ENCODE measurements at places on chromosomes 3 and 15. TPM values are rescaled to one million over a fixed set of nuclear protein-coding genes. Genes with fewer than 3 reads are reported as not detected.

- no peak overlapping the region for H3K4me3 ChIP-seq
- H3K36me3 ChIP-seq = no peaks in the 10 kb centered on the region
- H3K4me1 ChIP-seq = peaks cover 30% of the 10 kb centered on the region
- H3K27me3 ChIP-seq = no peaks in the 10 kb centered on the region
Measured at GRCh38 chr3:177041730-177042551, 155.3 kb downstream of the TBL1XR1 start.

DNA sequence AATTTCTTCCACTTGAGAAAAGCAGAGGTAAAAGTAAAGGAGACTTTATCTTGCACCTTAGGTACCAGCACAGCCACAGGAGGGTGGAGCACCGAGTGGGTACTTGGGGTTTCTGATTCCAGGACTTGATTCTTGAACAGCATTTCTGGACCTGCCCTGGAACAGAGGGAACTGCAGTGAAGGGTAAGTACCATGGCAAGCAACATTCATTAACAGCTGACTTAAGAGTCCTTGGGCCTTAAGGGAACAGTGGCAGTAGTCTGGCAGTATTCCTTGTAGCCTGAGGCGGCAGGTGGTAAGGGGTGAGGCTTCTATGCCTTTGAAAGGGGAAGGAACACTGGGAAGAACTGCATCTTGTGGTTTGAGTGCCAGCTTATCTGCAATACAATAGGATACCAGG is 551.9 kb downstream of the RSL24D1 start:
- H3K36me3 ChIP-seq = no peaks in the 10 kb centered on the region
- DNase-seq = no peak
- H3K27ac ChIP-seq = no peak overlapping the region
- H3K4me3 ChIP-seq = no peak overlapping the region

GRCh38 chr3:102079809-102080197 is 230.5 kb downstream of the NFKBIZ start:
- no peak overlapping the region for H3K4me3 ChIP-seq
- no peak for DNase-seq
- H3K36me3 ChIP-seq = no peaks in the 10 kb centered on the region
- H3K27me3 ChIP-seq = no peaks in the 10 kb centered on the region
- H3K4me1 ChIP-seq = no peaks in the 10 kb centered on the region

DNA sequence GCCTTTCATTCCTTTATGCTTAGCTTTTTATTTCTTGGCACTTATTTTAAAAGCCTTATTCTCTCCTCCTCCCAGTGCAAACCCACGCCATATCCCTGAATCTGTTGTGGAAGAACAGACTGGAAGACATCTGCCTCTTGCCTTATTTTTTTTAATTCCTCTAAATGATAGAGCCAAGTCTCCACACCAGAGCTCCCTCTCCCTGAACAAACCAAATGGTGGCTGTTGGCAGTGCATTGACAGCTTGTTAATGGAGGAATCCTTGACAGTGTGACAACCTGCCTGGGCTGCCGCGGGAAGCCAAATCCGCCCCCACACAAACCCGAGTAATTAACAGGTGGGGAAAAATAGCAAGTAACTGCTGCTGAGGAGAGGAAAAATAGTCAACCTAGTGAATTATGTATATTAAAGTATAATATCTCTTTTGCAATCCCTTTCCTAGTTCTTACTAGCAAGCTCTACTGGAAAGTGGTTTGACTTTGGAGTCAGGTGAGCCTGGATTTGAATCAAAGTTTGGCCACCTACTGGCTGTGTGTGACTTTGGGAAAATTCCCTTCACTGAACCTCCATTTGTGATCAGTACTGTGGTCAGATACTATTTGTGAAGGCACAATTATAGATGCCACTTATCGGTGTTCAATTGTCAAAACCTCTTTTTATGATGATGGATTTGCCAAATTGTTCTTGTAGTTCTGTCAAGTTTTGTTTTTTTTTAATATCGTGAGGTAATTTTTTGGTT is 589.6 kb downstream of the PDCD6IP start:
- DNase-seq = no peak
- no peaks in the 10 kb centered on the region for H3K27me3 ChIP-seq
- H3K4me3 ChIP-seq = no peak overlapping the region
- H3K27ac ChIP-seq = no peak overlapping the region

DNA sequence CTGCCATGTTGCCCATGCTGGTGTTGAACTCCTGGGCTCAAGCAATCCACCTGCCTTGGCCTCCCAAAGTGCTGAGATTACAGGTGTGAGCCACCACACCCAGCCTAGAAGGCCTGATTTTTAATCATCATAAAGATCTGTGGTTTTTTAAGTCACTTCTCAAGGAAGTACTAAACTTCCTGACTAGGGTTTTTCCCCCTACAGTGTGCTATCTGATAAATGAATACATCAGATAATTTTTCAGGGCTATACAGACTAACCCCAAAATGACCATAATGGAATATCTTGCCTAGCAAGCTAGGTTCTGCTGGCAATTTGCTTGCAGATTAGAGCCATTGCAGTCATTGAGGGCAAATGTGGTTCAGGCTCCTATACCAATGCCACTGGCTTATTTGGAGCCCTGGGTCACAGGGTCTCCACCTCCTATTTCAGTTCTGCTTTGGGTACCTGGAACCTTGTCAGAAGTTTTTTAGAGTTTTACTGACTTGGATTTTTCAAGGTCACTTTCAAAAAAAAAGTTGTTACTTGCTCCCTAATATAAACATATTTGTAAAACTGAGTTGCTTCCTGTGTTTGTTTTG is 80.8 kb downstream of the SLC49A4 start:
- DNase-seq = no peak
- no peaks in the 10 kb centered on the region for H3K4me1 ChIP-seq
- H3K27ac ChIP-seq = no peak overlapping the region
- no peaks in the 10 kb centered on the region for H3K27me3 ChIP-seq
- H3K4me3 ChIP-seq = no peak overlapping the region

DNA sequence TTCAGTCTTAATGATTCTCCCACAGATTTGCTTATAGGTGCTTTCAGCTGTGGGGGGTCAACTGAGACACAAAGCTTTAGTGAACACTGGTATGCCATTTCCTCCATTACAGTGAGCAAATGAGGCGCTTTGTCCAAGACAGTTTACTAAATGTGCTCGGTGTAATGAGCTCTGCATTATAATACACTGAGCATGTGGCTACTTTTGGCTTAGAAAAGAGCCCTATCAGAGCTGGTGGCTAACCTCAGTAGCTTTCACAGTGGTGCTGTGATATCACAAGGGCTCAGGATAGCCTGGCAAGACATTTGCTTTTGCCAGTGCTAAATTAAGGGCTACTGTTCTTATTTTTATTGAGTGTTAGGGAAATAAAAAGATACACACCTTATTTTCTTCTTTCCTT is 749.7 kb upstream of the ARPP21 start:
- no peaks in the 10 kb centered on the region for H3K36me3 ChIP-seq
- no peaks in the 10 kb centered on the region for H3K4me1 ChIP-seq
- no peak for DNase-seq
- H3K27me3 ChIP-seq = no peaks in the 10 kb centered on the region
- no peak overlapping the region for H3K27ac ChIP-seq

- H3K36me3 ChIP-seq = no peaks in the 10 kb centered on the region
- no peak overlapping the region for H3K4me3 ChIP-seq
- H3K27ac ChIP-seq = no peak overlapping the region
- H3K27me3 ChIP-seq = no peaks in the 10 kb centered on the region
- H3K4me1 ChIP-seq = peaks cover 16% of the 10 kb centered on the region
Measured at GRCh38 chr3:23264413-23264812, 61.3 kb downstream of the UBE2E2 start.

DNA sequence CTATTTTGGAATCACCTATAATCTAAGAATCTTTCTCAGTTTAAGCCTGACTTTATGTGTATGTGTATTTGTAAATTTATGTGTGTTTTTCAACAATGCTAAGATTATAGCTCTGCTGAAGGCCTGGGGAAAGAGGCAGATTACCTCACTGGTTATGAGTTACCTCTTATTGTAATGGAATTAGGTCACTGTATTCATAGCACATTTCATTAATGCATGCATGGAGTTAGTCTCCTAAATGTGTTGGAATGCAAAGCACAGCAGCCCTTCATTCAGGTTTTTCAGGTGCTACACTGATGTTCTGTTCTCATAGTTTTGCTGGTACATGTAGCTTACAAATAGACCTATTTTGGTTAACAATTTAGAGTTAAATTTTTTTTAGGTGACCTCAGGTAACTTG is 9.5 kb downstream of the GPR87 start:
- no peaks in the 10 kb centered on the region for H3K36me3 ChIP-seq
- no peaks in the 10 kb centered on the region for H3K4me1 ChIP-seq
- no peak overlapping the region for H3K4me3 ChIP-seq

DNA sequence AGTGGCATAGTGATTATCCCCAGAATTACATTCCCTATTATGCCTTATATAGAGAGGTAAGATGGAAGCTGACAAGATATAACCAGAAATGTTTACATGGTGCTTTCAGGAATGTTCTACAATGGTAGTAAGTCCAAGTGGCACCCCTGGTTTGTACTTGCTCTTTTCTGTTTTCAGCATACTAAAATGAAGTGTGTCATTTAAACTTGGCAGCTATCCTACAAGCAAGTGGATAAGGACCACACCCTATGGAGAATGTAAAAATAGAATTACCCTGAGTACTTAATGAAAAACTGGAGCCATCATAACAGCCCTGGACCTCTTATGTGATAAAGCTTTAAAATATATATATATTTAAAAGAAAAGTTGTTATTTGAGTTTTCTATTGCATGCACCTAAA is 1012.7 kb upstream of the CADM2 start:
- peaks cover 7% of the 10 kb centered on the region for H3K4me1 ChIP-seq
- no peak overlapping the region for H3K27ac ChIP-seq
- H3K4me3 ChIP-seq = no peak overlapping the region

- H3K27me3 ChIP-seq = peaks cover 6% of the 10 kb centered on the region
- H3K36me3 ChIP-seq = no peaks in the 10 kb centered on the region
- H3K27ac ChIP-seq = no peak overlapping the region
- no peak for DNase-seq
- H3K4me3 ChIP-seq = no peak overlapping the region
Measured at GRCh38 chr3:127296166-127296565, 8.3 kb upstream of the PRR20G start.

DNA sequence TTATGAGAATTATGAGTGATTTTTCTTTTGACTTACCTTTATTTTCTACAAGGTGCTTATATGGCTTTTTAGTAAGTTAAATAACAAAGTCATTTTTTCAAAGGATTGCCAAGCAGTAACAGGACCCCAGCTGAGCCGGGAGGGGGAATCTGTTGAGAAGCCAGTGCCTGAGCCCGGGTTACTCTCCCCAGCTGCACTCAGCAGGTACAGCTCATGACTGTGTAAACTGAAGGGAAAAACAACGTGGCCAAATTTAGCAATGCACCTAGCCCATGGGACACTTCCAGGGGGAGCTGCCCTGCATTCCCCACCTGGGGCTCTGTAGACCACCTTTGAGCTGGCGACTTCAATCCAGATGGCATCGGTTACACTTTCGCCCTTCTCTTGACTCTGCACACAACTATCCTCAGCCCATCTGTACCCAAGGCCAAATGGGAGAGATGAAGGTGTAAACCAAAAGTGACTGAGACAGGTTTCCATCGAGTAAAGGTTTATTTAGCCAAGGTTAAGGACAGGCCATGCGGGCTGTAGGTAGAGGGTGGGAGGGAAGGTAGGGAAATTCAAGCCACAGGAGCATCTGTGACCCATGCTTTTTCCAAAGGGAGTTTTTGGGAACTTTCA is 18.2 kb upstream of the HCN4 start:
- H3K27me3 ChIP-seq = no peaks in the 10 kb centered on the region
- H3K27ac ChIP-seq = no peak overlapping the region

- H3K4me3 ChIP-seq = no peak overlapping the region
- peaks cover 5% of the 10 kb centered on the region for H3K4me1 ChIP-seq
- DNase-seq = no peak
- no peaks in the 10 kb centered on the region for H3K27me3 ChIP-seq
- no peak overlapping the region for H3K27ac ChIP-seq
Measured at GRCh38 chr15:85116925-85117646, 135.4 kb downstream of the PDE8A start.

DNA sequence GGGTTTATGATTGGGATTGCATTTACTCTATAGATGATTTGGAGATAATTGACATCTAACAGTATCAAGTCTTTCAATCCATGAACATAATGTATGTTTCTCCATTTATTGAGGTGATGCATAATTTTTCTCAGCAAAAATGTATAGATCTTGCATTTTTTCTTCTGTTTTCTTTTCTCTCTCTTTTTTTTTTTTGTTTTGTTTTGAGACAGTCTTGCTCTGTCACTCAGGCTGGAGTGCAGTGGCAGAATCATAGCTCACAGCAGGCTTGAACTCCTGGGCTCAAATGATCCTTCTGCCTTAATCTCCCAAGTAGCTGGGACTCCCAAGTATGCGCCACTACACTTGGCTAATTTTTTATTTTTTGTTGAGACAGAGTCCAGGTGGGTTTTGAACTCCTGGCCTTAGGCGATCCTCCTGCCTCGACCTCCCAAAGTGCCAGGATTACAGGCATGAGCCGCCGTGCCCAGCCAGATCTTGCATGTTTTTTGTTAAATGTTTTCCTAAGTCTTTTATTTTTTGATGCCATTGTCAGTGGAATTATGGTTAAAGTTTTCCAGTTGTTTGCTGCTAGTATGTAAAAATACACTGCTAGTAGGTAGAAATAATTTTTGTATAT is 3.1 kb downstream of the LMLN start:
- H3K4me1 ChIP-seq = peaks cover 16% of the 10 kb centered on the region
- no peaks in the 10 kb centered on the region for H3K36me3 ChIP-seq
- H3K27ac ChIP-seq = no peak overlapping the region
- no peak overlapping the region for H3K4me3 ChIP-seq

Gene GP9
- total RNA-seq = not detected

Gene DUOXA2
- not detected for total RNA-seq

Gene MEGF11
- total RNA-seq = not detected
